ENCODE measurements at places on chromosomes 5 and 9.

DNA sequence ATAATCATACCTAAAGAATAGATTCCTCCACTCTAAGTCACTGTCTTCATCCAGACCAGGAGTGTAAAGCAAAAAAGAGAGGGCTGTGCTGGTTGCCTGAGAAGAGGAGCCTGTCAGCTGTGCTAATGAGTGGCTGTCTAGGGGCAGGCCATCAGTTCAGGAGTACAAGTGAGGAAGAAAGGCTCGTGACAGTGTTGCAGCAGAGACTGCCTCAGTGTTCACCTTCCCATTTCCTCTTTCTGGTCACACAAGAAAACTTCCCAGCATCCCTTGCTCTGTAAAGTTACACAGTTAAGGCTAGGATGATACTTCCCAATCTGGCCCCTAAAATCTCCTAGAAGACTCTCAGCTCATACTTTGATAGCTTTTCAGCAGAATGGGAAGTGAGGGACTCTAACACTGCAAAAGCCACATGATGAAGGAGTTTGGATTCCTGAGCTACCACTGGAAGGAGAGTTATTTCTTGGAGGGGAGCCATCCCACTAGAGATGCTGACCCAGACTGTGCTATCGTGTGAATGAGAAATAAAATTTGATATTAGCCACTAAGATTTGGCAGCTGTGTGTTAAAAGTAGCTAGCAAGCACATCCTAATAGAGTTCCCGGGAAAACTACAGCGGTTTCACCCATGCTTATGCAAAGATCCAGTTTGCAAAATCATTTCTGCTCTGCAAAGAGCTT, 67.1 kb downstream of the ADAMTS12 start:
- H3K27ac ChIP-seq = peak overlapping the region; percentile 68
- peaks cover 34% of the 10 kb centered on the region for H3K4me1 ChIP-seq
- H3K27me3 ChIP-seq = no peaks in the 10 kb centered on the region
- DNase-seq = peak; percentile 58
- no peaks in the 10 kb centered on the region for H3K36me3 ChIP-seq
- no peak overlapping the region for H3K4me3 ChIP-seq

GRCh38 chr5:179825655-179826182, 5.0 kb downstream of the SQSTM1 start:
- H3K27me3 ChIP-seq = no peaks in the 10 kb centered on the region
- no peak overlapping the region for H3K4me3 ChIP-seq
- H3K36me3 ChIP-seq = peaks cover 77% of the 10 kb centered on the region
- peak; percentile 65 for DNase-seq
- peaks cover 14% of the 10 kb centered on the region for H3K4me1 ChIP-seq

- no peaks in the 10 kb centered on the region for H3K36me3 ChIP-seq
- no peak overlapping the region for H3K4me3 ChIP-seq
- H3K27me3 ChIP-seq = no peaks in the 10 kb centered on the region
- H3K27ac ChIP-seq = no peak overlapping the region
- H3K4me1 ChIP-seq = peaks cover 19% of the 10 kb centered on the region
Observed at GRCh38 chr5:159855476-159856191, 60.6 kb upstream of the ADRA1B start.

GRCh38 chr5:134534726-134535110, 9.2 kb downstream of the JADE2 start:
- H3K27ac ChIP-seq = no peak overlapping the region
- H3K27me3 ChIP-seq = no peaks in the 10 kb centered on the region
- H3K4me1 ChIP-seq = peaks cover 20% of the 10 kb centered on the region
- H3K36me3 ChIP-seq = peaks cover 28% of the 10 kb centered on the region
- no peak for DNase-seq
- H3K4me3 ChIP-seq = no peak overlapping the region

All from osteoblast (primary cell).